ENCODE measurements at places on chromosomes 3 and 15.

- DNase-seq = no peak
These were observed 151.2 kb downstream of the MYRIP start for GRCh38 chr3:39960515-39961191.

DNA sequence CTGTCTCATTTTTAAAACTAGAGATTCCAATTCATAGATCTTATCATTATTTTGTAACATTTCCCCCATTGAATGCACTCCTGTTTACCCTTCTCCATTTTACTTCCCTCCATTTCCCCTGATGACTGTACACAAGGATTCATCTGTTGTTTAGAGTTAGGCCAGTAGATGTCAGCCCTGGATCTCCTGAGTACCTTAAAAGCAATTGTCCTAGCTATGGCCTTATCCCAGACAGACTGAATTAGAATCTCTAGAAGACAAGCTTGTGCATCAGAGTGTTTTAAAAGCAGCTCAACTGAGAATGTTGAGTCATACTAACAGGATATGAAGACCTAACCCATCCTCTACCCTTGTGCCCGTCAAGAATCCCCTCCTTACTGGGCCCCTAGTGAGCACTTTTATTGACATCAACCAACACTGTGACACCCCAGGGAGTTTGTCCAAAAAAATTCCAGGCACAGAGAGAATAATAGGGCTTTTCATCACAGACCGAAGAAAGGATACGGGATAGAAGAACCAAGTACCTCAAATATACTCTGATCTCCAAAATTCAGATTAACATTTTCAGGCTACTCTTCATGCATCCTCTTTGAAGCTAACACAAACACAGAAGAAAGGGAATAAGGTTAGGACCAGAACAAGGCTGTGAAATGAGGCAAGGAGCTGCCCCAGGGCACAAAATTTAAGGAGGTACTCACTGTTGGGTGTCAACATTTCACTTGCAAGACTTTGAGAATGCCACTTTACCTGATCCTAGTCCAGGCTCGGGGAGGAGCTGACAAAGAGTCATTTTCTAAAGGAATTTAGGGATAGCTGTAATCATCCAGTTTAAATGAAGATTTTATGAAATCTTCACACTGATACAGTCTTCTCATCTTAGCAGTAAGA is 17.1 kb downstream of the ZBED2 start:
- DNase-seq = no peak

DNA sequence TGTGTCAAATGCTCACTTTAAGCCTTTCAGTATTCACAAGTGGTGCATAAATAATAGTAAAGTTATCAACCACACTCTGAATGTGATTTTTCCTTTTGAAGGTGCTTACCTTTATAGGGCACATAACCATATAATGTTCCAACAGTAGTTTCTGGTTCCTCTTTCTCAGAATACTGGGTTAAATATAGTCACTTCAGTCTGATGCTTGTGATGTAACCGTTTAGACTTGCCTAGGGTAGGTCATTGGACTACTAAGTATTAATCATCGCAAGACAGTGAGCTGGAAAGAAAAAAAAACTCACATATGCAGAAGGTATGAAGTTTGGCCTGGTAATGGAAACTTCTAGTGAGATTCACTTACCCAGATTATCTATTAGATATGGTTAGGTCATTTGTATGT is 1.9 kb downstream of the KBTBD8 start:
- no peak for DNase-seq

DNA sequence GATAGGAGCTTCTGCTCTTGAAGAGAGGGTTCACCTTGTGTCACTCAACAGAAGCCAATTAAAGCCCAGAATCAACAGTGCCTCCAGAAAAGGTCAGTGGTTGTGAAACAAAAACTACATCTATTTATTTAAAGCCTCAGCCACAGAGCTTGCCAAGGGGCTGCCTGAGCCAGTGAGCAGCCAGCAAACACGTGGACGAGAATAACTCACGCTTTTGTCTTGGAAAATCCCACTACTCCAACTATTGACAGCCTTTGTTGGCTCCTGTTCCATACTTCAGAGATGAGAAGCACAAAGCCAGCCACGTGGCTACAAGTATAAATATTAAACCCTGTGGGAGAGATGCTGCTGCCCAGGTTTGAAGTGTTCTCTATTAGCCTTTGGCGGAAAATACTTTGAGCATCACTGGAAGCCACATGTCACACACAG is 10.3 kb downstream of the GPR156 start:
- DNase-seq = no peak

DNA sequence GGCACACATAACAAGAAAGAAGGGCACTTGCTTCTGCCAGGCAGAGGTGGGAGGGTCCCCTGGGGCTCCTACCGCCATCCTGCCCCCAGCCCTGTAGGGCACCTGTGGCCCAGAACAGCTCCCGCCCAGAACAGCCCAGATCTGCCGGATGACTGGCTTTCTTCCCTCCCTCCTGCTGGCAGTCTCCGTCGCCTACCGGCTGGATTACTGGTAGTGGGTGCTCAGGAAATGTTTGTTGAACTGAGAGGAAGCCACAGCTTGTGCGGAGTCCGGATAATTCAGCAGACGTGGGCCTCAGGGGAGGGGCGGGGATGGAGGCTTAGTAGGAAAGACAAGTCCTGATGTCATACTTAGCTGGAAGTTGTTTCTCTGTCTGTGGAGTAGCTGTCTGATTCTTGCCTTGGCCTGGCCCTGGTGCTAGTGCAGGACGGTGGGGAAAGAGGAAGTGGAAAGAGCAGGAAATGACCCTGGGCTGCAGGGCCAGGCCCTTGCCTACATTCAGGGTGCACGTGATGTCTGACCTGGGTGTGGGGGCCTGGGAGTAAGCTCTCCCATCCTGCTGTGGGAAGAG is 6.7 kb downstream of the CCDC9B start:
- DNase-seq = no peak

DNA sequence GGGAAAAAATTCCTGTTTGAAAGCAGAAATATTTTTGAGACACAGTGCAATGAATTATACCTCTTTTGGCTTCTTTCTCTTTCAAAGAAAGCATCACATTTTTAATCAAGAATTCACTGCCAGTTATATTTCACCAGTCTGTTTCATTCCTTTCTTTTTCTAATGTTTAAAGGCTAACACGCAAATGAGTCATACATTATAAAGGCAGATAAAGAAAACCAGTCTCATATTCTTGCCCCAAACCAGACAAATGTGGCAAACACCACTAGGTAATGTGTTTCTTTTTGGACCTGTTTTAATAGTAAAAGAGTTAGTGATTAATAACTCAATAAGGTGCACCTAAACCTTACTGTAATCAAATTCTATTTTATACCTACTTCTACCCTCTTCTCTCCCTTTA is 83.8 kb downstream of the PLOD2 start:
- DNase-seq = no peak

DNA sequence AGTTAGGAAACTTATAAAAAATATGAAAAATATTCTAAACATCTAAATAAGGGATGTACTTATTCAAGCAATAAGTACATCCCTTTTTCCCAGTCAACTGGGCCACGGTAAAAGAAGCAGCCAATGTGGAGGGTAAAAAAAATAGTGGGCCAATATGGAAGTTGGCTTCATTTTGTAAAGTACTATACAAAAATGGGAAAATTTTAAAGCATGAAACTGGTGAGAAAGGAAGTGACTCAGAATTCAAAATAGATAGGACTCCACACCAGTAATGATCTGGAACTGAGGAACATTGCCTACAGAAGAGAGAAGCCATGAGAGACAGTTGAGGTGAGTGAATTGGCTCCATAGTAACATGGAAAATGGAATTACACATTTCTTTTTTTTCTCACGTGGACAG is 108.9 kb downstream of the FNDC3B start:
- DNase-seq = no peak

DNA sequence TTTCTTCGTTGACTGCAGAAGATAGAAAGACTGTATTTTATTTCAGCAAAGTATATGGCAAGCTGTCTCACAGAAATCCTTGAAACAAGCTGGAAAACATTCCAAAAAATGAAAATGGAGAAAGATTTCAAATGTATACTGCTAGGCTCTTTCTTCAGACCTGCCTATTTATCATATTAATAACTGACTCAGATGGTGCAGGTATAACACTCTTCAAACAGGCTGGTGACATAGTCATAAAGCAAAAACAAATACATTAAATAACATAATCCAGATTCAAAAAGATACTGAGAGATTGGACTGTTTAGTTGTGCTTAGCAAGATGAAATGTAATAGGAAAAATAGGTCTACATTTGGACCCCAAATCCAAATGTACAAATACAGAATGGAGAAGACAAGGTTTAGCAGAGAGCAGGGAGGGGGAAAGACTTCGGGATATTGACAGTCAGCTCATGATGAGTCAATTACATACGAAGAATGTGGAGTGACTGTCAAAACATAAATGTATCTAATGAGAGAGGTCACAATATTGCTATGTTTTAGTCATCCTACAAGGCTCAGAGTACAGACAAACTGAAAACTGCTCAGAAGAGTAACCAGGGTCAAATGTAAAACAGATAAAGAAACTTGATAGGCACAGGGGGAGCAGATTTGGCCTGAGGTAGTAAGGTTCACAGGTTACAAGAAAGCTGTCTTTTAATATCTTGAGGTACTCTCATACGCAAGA is 88.7 kb downstream of the DMXL2 start:
- DNase-seq = no peak

Measured in activated CD4-positive, alpha-beta T cell treated with anti-CD3 and anti-CD28 coated beads for 4 hours (primary cell).